ENCODE measurements at places on chromosomes 5 and 9. TPM values are rescaled to one million over a fixed set of nuclear protein-coding genes. Genes with fewer than 3 reads are reported as not detected.

GRCh38 chr5:59516161-59516560 is 377.4 kb downstream of the PDE4D start:
- no peak for DNase-seq

GRCh38 chr5:160044967-160045366 is 36.0 kb downstream of the TTC1 start:
- no peak for DNase-seq

The EQTN gene
- total RNA-seq: not detected

DNA sequence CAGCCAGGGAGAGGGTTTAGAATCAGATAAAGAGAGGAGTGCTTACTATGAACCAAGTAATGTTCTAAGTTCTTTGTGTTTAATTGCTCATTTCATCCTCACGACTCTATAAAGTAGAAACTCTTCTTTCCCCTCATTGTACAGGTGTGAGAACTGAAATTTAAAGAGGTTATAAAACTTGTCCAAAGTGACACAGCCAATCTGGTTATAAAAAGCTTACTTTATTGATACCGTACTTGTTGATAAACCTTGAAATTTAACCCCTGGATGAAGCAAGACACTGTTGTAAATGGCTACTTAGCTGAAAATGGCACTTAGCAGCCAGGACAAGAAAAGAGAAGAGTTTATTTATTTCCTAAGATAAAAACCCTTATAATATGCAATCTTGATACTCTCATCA is 702.4 kb downstream of the KCTD16 start:
- DNase-seq: no peak

The C9orf153 gene
- not detected for total RNA-seq

Data from T-cell (primary cell).